OCI-LY7 (cell line): ENCODE measurements at places on chromosomes 3 and 15. TPM values are rescaled to one million over a fixed set of nuclear protein-coding genes. Genes with fewer than 3 reads are reported as not detected.
A peak's percentile ranks its signal among the peaks of the same experiment; 100 is the strongest.

MAP6D1 gene
- total RNA-seq = 1.1 TPM in 2 replicates

CHRM5 gene
- total RNA-seq = not detected in 2 replicates

TAGLN3 gene
- not detected in 2 replicates for total RNA-seq

GTF2A2 gene
- 138 and 139 TPM in 2 replicates for total RNA-seq

RBPMS2 gene
- total RNA-seq = not detected in 2 replicates

CFAP161 gene
- not detected in 2 replicates for total RNA-seq

C3orf33 gene
- 0.40 and 0.74 TPM in 2 replicates for total RNA-seq

PRR20G gene
- total RNA-seq = not detected in 2 replicates

GUCA1C gene
- total RNA-seq = not detected in 2 replicates

GATA2 gene
- total RNA-seq = not detected in 2 replicates

- no peak for DNase-seq
Measured at GRCh38 chr15:25391971-25392721, 46.7 kb downstream of the UBE3A start.

- no peak for DNase-seq
Measured at GRCh38 chr3:22245811-22246583, 495.0 kb upstream of the ZNF385D start.

DNA sequence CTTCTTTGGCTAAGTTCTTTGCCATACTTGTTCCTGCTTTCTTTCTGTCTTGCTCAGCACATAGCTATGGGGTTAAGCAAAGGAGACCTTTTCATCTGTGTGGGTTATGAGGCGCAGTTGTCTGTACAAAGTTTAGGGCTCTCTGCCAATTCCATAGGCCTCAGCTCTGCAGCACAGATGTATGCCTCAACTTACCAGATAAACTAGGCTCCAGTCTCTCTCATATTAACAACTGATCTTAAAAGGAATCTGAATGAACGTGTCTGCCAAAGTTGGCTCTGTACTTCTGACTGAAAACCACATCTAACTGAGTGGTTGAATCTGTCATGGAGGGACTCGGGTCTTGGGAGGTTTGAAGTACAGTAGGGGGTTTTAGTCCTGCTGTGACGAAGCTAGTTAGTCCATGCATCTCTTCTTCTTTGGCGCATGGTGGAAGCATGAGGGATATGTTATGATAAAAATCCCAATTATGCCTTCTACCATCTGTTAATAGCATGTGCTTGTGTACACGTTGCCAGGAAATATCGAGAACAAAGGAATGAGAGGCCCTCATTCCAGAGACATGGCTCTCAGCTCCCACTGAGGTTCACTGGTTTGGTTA is 114.6 kb upstream of the TSC22D2 start:
- DNase-seq = no peak

DNA sequence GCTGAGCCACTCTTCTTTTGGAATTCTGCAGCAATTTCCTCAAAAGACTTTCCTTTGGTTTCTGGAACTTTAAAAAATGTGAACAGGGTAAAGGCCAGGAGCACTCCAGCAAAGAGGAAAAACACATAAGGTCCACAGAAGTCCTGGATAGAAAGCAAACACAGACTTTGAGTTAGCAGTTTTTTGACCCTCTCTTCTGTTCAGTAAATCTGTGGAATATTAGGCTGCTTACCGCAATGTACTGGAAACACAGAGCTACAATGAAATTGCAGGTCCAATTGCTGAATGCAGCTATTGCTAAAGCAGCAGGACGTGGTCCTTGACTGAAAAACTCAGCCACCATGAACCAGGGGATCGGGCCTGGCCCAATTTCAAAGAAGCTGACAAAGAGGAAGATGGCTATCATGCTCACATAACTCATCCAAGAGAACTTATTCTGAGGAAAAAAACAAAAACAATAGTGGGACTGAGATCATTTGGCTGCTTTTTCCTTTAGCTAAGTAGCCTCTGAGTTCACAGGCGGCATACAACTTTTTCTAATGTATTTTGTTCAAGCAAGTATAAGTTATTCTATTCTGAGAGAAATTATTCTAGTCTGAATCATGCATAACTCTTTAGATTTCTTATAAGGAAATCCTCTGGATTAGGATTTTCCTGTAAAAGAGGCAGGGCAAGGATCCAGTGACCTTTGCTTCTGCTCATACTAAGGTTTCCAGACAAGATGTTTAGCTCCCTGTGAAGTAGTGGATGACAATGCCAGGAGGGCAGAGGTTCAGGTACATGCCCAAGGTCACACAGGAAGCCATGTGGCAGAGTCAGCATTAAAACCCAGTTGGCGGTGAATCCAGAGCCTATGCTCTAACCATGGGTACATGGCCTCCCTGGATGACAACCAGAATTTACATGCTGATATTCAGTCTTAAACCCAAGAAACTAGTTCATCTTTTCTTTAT is 28.3 kb downstream of the SLC2A2 start:
- no peak for DNase-seq

GRCh38 chr15:88907111-88907510 is 6.1 kb downstream of the MFGE8 start:
- DNase-seq = no peak

GRCh38 chr15:93997071-93997658 is 234.2 kb upstream of the MCTP2 start:
- peak; percentile 21 for DNase-seq

- DNase-seq = peak; percentile 66
Measured at GRCh38 chr3:195906865-195907683, 1.3 kb downstream of the TNK2 start.

- DNase-seq = no peak
Measured at GRCh38 chr3:187567021-187567420, 103.2 kb downstream of the SST start.

DNA sequence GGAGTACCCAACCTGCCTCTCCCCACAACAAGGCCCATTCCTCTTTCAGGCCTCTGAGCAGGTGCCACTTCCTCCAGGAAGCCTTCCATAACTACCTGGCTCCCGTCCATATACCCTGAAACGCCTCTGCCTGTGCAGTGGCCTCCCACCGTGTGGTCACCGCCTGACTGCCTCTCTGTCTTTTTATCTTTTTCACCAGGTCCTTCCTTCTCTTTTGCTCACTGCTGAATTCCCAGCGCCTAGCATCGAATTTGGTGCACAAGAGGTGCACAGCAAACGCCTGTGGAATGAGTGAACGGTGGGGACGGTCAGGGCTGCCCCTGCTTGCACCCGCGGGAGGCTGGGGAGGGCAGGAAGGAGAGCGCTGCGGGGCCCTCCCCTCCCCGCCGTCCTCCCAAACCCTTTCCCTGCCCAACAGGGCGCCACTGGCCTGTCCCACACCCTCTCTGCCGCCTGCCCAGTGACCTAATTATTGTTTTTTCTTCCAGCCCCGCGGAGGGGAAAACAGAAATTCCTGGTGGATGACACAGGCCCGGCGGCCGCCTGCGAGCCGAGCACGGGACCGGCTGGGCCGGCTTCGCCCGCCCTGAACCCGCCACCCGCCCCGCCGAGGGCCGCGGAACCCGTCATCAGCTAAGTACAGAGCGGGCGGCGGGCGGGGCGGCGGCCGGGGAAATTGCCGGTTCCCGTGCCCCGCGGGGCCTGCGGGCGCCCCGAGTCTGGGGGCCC is 140.1 kb downstream of the SMAD6 start:
- DNase-seq = no peak

DNA sequence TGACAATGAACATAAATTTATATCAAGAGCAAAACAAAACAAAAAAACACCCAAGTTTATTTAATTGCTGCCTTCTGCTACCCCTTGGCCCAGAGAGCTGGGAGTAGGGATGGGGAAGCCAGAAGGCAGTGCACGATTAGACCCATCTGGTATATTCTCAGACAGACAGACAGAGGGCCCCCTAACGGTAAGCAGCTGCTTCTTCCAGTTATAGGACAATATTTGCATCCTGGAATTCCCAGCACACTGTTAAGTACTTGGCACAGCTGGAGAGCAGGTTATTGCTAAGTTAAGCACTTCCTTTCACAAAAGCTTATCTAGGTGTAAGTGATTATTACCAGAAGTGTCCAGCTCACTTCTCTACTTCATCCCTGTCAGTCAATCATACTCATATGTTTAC is 39.3 kb downstream of the C2CD4B start:
- peak; percentile 5 for DNase-seq

GRCh38 chr3:69787436-69788168 is 48.3 kb downstream of the MITF start:
- no peak for DNase-seq

DNA sequence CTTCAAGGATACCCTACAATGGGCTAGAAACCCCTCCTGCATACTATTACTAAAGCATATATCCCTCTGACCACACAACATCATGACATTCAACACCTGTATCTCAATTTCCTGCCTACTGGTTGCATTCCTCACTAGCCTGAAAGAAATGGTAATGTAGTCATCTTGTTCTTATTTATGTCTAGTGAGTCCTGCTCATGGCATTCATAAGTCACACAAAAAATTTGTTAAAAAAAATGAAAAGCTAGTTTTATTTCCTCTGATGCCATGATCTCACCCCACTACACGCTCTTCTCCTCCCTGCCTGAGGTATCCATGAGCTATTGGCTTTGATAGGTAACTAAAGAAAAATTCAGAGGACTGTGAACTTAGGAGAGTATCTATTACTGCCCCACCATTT is 284.5 kb downstream of the ZNF385D start:
- no peak for DNase-seq

GRCh38 chr3:194443901-194444300 is 42.9 kb downstream of the ATP13A3 start:
- no peak for DNase-seq

DNA sequence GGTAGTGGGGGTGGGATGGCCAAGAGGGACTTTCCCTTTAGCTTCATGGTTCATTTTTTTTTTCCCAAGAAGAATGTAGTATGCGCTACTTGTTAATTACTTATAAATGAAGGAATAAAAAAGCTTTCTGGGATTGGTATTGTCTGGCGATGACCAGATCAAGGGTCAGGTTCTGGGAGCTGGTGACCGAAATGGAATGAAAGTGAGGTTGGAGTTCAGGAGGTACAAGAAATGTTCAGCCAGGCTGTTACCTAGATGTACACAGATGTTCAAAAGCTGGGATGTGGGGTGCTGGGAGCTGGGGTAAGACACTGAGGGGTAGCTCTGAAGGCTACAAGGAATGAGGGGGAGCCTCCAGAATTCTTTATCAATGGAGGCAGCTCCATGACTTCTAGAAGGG is 17.1 kb upstream of the U2SURP start:
- no peak for DNase-seq

DNA sequence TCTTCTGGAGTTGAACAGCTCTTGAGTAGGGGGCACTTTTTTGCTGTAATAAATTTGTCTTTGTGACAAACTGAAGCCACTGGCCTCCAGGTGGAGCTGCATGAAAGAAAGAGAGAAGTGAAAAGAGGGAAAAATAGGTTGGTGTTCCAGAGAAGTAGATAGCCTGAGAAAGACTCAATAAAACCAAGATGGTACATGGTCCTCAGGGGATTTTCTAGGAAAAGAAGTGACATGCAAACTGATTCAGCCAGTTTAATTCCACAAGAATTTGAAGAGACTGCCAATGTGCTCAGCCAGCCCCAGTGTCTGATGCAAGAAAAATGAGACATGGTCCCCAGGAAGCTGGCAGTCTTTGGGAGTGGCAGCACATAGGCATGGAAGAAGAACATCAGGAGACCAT is 152.7 kb downstream of the CD47 start:
- DNase-seq = peak; percentile 27

DNA sequence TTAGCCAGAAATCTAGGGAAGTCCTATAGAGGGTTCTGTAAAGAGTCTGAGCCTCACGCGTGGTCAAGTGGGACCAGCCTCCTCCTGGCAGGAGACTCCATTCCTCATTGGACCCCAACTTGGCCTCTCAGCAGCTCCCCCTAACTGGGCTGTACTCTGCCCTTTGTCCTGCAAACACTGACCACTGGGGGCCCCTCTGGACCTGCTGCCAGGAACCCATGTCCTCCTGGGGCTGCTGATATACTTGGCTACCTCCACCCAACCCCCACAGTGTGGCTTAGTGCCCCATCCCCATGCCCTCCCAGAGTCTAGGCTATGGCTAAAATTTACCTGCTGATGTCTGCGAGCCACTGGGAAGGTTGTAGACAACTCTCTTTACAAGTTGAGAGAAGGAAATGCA is 62.7 kb downstream of the UBP1 start:
- DNase-seq = no peak

DNA sequence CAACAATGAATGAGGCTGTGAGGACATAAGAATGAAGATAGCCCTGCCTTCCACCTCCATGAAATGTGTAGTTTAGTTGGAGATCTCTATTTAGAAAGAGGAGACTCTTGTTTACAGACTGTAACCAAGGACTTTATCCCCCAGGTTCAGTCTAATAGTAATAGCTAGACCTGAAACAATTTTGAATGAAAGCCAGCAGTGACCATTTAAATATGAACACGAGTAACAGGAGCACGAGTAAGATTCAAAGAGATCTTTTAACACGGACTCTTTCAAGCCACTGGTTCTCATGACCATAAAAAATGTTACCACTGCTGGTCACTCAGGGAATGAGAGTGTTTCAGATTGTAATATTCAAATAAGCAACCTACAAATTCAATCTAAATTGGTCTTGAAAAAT is 123.1 kb downstream of the FMN1 start:
- DNase-seq = no peak

DNA sequence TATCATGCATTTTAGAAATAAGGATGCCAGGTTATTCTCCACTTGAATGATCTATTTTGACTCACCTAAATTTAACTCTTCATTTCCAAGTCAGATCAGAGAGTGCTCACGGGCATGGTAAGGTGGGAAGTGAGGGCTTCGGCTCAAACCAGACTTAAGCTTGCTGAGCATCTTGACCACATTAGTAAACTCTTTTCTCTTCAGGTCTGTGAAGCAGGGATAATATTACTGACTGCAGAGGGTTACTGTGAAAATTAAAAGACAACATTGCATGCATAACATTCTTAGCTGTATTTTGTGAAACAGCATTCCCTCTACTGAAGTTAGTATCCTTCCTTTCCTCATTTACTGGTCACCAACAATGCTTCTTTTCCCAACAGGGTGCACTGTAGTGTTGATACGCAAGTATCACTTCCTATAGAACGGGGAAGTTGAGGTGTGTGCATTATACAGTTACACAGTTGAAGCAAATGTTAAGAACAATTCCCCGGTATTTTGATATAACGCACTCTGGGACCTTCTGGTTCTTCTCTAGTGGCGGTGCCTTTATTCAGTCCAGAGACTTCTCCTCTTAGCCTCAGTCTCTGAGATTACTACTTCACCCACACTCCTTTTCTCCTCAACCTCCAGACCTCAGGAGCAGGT is 74.1 kb upstream of the MNS1 start:
- peak; percentile 59 for DNase-seq

GRCh38 chr3:18704326-18704725 is 279.2 kb upstream of the SATB1 start:
- no peak for DNase-seq

GRCh38 chr15:72855791-72856190 is 72.2 kb upstream of the ADPGK start:
- DNase-seq = no peak

DNA sequence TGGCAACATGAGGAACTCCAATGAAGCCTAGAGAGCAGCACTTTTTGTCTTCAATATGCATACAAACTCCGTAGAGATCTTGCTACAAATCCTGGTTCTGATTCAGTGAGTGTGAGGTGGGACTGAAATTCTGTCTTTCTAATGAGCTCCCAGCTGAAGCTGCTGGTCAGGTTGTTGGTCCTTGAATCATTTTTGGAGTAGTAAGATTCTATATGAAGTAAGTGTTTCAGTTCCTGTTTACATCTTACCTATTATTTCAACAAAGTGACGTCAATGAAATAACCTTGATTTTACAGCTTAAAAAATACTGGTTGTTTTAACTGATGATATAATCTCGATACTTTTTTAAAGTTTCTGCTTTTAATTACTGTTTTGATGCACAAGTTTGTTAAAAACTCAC is 33.9 kb downstream of the SHQ1 start:
- DNase-seq = peak; percentile 59
